ENCODE measurements at places on chromosomes 6 and 20. TPM values are rescaled to one million over a fixed set of nuclear protein-coding genes. Genes with fewer than 3 reads are reported as not detected.

The SMLR1 gene
- total RNA-seq, result not detected

The DOP1A gene
- total RNA-seq, result 7.5 TPM

- DNase-seq, result peak; percentile 80
Measured at GRCh38 chr6:149334201-149334600, 16.7 kb downstream of the TAB2 start.

The PTCRA gene
- not detected for total RNA-seq

The RAB23 gene
- total RNA-seq, result 11.2 TPM

GRCh38 chr6:47335466-47335865 lies 25.8 kb upstream of the TNFRSF21 start:
- DNase-seq, result no peak

DNA sequence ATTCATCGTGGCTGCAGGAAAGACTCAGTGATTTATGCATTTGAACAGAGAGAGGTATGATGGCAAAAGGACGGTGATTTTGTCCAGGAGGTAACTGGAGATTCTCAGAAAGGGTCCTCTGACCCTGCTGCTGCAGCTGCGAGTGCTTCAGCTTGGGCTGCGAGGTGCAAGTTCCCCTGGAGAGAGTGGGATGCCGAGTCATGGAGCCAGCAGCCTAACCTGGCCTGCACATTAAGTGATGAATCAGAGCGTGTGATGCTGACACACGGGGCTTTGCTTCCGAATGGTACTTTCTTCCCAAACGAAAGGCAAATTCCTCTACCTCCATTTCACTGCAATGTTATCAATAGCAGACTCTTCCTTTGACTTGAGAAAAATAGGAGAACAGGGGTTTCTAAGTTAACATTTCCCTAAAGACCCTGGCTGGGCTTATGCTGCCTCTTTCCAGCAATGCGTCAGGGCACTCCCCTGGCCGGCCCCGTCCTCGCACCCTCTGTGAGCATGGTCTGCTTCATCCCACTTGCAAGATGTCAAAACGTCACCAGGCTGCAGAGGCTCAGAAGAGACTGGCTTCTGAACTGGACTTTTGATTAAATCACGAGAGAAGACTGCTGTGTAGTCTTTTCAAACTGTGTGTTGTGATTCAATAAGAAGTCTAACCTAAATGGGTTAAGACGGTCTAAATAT lies 628.0 kb upstream of the AGPAT4 start:
- DNase-seq, result no peak

GRCh38 chr6:33983109-33983716 lies 162.7 kb downstream of the GRM4 start:
- DNase-seq, result peak; percentile 70

GRCh38 chr6:139152088-139152891 lies 17.4 kb downstream of the HECA start:
- no peak for DNase-seq

DNA sequence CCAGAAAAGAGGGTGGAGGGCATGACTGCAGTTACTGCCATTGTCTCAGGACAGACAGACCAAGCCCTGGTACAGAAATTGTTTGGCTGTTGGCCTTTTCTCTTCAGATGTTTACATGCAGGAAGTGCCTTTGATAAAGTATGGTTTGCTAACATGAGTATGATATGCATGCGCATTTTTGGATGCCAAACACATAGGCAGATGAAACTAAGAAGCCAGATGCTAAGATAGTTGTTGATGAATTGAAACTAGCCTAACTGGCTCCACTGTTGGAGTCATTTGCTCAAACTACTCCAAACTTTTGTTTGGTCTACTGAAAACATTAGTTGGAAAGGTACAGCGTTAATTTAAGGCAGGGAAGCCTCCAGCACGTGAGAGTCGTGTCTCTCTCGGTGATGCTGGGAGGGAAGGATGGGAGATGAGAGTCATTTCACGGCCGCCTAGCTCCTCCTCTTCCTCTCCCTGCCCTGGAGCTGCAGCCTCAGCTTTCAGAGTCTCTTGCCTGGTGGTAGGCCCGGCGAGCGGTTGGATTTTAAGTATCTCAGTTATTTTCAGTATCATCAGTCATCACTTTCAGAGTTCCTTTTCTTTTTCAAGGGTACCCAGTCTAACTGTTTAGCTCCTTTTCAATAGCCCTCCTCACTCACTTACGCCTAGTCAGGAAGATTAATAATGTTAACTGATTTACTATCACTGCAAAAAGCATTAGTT lies 29.7 kb downstream of the RREB1 start:
- no peak for DNase-seq

The ADGRG6 gene
- total RNA-seq, result 73.2 TPM

Data from PC-3 (cell line).